B cell (primary cell): ENCODE measurements at places on chromosomes 12 and 14.

- no peak for DNase-seq
Observed at GRCh38 chr14:54503486-54503885, 6.2 kb upstream of the CGRRF1 start.

GRCh38 chr12:71626768-71627167 is 36.9 kb downstream of the ZFC3H1 start:
- no peak for DNase-seq

DNA sequence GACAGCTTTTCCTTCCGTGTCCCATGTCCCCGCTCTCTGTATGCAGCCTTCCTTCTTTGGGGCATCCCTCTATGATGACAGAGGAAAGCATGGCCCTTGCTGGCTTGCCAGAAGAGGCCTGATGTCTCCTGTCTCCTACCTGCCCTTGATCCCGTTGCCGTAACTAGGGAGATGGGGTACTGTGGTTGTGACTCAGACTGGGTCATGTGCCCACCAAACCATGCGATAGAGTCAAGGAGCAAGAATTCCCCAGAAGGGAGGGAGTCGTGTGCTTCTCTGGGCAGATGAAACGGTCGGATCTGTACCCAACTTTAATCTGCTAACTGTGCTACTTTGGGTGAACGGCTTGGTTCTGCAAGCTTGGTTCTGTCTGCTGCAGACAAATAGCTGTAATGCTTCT is 99.1 kb upstream of the DYNC1H1 start:
- no peak for DNase-seq

- no peak for DNase-seq
Observed at GRCh38 chr12:78457938-78458337, 406.6 kb upstream of the SYT1 start.

DNA sequence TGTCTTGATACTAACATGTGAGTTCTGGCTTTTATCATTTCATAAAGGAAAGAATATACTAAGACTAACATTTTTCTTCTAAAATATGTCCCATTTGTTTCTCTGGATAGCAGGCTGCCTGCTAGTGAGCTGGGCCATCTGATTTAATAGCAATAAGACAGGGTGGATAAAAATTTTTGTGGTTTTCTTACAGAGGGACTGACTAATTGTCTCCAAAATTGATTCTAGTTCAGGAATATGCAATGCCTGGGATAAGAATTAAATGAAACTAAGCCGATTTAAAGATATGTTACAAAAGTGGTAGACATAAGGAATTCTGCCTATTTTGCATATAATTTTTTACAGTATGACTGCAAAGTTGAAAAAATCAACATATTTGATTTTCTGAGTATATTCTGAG is 252.9 kb upstream of the NAV3 start:
- no peak for DNase-seq

DNA sequence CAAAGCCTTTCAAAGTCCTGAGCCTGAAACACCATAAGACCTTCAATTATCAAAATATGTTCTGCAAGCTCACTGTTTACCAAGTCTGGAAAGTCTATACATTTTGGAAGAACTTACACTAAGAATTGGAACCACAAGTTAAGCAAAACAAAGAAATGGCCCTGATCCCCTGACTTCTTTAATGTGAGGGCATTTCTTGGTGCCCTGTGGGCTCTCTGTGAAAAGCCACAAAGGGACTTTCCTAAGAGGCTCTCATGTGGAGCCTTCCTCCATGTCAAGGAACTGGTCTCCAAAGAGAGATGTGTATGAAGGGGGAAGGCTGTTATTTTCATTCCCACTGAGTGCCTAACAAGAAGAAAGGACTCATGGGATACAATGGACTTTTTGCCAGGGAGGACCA is 13.5 kb upstream of the MYH6 start:
- no peak for DNase-seq

- DNase-seq, result no peak
Observed at GRCh38 chr12:47822863-47823262, 3.2 kb upstream of the HDAC7 start.

DNA sequence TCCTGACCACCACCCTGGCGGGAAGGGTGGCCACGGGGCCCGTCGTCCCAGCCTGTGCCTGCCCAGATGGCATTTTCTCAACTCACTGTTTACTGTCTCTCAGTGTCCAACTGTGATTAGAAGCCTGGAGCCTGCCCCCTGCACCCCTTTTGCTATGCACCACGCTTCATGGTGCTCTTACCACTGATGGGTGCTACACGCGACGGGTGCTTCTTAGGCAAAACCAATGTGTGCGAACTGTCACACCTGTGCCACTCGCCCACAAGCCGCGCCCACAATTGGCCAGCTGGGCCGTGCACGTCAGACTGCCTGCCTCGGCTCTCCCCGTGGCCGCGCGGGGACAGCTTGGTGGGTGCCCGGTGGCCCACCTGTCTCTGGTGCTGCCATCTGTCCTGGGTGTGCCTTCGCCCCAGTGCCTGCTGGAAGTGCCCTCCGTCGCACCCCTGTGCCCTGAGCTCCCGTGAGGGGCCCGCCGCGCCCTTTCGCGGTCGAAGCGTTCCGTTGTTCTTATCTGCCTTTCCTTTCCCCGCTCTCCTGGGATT is 15.1 kb upstream of the AMN start:
- peak; percentile 65 for DNase-seq
